Stimulated activated CD4-positive, alpha-beta T cell treated with anti-CD3 and anti-CD28 coated beads, Interleukin-2, amount 100 ng/mL, for 48 hours (primary cell): ENCODE measurements at places on chromosomes 11 and 22.

DNA sequence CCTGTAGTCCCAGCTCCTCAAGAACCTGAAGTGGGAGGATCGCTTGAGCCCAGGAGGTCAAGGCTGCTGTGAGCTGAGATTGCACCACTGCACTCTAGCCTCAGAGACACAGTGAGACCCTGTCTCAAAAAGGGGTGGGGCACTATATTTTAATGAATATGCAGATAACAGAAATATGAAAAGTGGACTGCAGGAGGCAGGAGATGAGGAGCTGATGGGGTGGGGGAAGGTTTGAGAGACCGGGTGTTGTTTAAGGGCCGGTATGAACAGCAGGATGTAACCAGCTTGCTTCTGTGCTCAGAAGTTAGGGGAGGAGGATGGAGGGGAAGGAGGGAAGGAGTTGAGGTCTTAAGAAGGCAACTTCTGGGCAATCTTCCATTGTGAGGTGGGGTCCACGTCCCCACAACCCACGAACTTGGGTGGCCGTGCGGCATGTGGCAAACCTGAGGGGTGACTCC lies 1.3 kb upstream of the B4GALNT4 start:
- DNase-seq: no peak

- DNase-seq: no peak
Observed at GRCh38 chr11:68053981-68054812, 15.4 kb downstream of the TCIRG1 start.

GRCh38 chr22:28882545-28882877 lies 861 bp upstream of the ZNRF3 start:
- DNase-seq: no peak

DNA sequence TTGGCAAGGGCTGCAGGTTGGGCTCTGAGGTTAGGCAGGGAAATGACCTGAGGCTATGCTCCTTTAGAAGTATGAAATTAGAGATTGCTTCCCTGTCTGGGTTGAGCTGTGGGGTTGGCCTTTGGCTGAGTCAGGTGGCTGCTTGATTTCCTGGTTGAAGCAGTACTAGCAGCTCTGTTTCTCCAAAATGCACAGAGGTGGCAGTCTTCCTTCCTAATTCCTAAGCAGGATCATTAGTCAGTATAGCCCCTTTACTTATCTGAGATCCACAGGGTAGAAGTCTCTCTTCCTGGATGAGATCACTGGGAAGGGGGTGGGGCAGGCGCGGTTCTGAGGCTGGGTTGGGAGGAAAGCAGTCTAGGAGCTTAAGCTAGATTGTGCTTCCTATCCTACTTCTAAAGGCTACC lies 1917.5 kb downstream of the LRRC4C start:
- no peak for DNase-seq

GRCh38 chr11:114563077-114563476 lies 3.4 kb upstream of the NXPE1 start:
- no peak for DNase-seq

GRCh38 chr11:112769584-112769983 lies 191.6 kb upstream of the NCAM1 start:
- DNase-seq: no peak

DNA sequence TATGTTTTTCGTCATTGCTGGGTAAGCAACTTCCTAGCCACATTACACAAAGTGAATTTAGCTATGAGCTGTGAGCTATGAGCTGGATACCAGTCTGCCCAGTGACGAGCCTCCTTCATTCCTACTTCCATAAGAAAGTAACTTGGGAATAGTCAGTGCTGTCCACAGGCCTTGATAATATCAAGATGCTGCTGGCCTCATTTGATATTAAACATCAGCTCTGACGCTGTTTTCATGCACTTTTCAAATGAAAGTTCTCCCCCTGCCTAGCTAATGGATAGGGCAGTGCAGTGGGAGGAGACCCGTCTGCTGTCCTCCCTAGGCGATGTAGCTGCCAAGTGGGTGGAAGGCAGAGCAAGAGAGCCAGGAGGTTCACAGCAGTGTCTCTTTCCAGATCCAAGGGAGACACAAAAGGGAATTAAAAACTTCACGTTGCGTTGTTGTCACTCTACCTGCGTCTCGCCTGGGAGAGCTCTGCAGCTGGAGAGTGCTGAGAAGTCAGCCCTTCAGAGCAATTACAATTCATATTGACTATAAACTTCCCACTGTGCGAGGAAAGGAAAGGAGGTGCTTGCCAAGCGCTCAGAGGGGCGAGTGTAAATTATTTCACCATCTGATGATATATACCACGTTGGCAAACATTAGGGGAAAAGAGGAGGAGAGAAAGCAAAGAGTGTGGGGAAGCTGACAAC lies 861.4 kb downstream of the NTM start:
- no peak for DNase-seq

DNA sequence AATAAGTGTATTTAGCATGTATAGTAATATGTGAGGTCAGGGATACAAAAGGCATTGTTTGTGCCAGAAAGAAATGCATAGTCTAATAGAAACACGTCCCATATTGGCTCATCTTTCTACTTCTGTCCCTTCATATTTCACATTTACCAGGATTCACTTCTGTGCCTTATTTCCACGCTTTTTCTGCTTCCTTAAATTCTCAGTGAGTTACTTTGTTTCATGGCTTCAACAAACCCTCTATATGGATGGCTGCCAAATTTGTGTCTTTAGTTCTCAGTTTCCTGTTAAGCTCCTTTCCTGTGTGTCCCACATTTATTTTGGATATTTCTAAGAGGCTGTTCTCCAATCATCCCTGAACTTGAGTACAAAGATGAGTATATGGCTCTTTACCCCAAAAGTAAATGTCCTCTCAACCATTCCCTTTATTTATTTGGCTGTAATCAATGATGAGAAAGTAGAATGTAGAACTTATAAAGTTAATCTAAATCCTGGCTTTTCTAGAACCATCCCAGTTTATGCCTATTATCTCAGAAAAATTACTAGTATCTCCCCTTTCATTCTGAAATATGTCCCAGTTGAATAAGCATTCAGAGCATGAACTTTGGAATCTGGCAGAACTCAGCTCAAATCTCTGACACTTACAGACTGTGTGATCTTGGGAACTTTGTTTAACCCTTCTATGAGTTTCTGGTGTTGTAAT lies 23.5 kb downstream of the OR8B12 start:
- DNase-seq: no peak

DNA sequence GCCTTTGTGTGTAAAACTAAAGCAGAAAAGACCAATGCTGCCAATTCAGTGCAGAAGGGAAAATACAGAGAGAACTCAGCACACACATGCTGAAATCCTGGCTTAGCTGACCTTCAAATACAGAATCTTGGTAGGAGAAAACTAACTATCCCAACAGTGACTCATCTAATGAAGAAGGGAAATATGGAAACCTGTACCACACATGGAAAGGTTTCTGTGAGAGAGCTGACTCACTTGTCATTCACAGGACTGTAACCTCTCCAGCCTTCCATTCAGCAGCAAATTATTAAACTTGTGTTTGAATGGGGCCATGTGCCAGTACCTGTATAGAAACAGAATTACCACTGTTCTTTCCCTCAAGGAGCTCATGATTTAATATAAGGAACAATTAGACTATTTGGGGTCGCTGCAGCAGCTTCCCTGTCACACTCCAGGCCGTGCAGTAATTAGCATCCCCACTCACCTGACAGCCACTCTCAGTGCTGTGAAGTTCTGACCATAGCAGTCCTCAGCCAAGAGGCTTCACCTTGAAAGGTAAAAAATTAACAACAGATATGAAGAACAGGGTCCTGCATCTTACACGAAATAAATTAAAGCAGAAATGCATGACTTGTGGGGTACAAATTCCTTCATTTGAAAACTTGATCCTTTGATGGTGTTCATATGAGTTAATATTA lies 53.9 kb downstream of the MSANTD4 start:
- no peak for DNase-seq
